ENCODE measurements at places on chromosomes 11 and 22.

- DNase-seq, result no peak
These were observed 404.2 kb downstream of the LUZP2 start for GRCh38 chr11:24900960-24901549.

DNA sequence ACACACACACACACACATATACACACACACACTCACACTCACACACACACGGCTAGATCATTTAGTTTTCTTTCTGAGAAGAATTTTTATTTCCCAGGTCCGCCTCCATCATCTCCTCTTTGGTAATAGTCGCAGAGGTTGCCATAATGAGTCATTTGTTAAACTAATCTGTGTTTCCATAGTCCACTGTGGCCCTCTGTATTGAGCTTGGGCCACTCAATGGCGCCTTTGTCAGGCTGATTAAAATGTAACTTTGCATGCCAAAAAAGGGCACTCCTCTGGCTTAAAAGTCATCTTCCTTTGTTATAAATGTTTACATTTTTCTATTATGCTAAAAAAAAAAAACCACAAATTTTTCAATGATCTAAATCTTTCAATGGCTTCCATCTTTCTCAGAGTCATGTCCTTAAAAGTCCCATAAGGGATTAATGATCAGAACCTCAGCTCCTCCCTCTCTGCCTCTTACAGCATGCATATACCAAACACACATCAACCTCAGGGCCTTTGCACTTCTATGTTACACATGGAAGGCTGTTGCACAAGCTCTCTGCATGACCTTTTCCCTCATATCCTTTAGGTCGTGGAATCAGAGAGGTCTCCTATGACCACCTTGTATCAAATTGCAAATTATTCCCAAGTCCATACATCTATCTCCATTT, 35.3 kb downstream of the EHF start:
- DNase-seq, result no peak

- DNase-seq, result no peak
These were observed 18.2 kb downstream of the C11orf91 start for GRCh38 chr11:33682446-33682845.

- no peak for DNase-seq
These were observed 89.6 kb downstream of the RASSF10 start for GRCh38 chr11:13098616-13099289.

- no peak for DNase-seq
These were observed 25.9 kb upstream of the KCNJ11 start for GRCh38 chr11:17414317-17414737.

GRCh38 chr11:19978668-19979518, 181.4 kb downstream of the DBX1 start:
- no peak for DNase-seq

Data from CD4-positive, alpha-beta T cell treated with Interleukin-10 for 1 hour (primary cell).